Ecto neural progenitor cell (in vitro differentiated cells): ENCODE measurements at places on chromosomes 1 and 21.

DNA sequence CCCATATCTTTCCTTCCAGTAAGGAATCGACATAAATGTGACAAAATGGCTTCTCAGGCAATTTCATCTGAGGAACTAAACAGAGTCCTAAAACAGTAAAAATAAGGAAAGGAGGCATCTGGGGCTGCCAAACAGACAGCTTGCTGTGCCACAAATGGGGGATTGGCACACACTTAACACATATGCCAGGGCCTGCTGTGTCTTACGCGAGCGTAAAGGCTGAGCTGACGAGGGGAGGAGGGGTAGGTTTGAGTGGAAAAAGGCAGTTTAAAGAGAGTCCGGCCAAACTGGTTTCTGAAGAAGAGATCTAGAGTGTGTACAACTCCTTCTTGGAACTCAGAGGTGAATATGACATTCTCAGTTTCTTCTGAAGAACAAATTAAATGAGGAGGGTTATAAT, 244.1 kb upstream of the MAP1LC3C start:
- DNase-seq: no peak

- no peak for DNase-seq
Measured at GRCh38 chr1:85554630-85555327, 25.8 kb upstream of the CCN1 start.

- no peak for DNase-seq
Measured at GRCh38 chr1:38093569-38094520, 47.3 kb upstream of the POU3F1 start.

DNA sequence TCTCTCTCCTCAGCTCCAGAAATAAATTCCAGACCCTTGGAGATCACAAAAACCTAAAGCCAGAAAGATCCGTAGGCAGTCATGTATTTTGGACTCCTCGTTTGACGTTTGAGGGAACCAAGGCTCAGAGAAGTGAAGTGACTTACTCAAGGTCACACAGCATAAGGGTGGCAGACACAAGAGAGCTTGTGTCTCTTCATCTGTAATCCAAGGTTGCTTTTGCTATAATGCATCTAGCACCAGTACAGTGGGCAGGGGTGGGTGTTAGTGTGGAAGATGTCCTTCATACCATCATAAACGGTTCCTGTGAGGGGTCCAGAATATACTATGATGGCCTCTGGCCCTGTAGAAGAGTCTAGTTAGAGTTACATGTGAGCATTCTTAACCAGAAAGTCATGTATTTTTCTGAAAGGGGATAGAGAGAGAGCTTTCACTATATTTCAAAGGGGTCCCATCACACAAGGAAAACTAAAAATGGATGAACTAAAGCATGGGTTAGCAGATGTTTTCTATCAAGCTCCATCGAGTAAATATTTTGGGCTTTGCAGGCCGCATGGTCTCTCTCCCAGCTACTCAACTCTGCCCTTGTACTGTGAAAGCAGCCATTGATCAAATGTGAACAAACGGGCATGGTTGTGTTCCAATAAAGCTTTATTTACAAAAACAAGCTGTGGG, 144.9 kb downstream of the TOMM20 start:
- no peak for DNase-seq

DNA sequence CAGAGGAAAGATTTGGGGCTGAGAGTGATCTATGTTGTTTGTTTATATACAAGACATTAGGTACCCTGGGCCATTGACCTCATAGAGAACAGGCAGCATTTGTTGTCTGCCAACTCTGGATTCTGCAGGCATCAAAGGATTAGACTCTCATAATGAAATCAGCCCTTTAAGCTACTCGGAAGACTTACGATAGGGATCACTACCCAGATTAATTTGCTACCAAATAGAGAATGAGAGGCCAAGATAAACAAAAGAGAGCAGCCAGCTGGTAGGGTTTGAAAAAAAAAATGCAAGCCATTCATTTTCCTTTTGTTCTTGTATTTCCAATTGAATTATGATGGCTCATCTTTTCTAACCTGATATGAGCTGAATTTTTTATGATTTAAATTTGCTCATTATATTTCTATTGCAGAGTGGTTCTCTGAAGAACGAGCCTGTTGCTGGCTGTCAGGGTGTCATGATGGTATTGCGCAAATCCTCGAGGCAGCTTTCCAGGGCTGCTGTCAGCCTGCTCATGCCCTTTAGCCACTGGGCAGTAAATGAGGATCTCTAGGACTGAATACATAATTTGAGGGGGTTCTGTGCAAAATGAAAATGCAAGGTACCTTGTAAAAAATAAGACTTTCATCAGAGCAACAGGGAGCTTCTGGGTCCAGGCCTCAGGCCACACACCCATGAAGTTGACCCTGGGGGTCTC, 116.4 kb upstream of the KCNJ15 start:
- no peak for DNase-seq

DNA sequence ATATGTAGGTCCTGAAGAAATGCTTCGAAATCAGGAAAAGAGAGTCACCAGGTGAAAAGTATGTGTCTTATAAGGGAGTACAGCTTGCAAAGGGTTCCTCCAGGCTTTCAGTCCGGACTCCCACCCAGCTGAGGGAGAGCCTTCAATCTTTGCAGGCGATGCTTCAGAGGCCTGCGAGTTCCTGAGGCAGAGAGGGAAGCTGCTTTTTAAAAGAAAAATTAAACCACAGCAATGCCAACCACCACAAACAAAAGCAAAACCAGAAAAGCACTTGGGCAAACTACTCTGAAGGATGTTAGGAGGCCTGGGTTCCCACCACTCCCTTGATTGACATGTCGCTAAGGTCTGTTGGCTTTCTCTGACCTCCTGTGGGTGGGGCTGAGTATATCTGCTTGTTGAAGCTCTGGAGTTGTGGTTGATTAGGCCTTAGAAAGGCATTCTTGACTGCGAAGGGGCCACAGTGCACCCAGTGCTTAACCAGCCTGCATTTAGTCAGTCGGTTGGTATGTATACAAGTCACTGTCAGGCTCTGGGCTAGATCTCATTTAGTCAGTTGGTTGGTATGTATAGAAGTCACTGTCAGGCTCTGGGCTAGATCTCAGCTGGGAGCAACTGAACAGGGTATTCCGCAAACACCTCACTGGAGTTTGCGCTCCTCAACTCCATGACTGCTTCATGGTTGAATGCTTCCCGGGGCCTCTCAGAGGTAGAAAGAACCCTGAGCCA, 1.2 kb downstream of the NIPAL3 start:
- no peak for DNase-seq

- DNase-seq: no peak
Measured at GRCh38 chr1:58824753-58825389, 41.0 kb upstream of the JUN start.

DNA sequence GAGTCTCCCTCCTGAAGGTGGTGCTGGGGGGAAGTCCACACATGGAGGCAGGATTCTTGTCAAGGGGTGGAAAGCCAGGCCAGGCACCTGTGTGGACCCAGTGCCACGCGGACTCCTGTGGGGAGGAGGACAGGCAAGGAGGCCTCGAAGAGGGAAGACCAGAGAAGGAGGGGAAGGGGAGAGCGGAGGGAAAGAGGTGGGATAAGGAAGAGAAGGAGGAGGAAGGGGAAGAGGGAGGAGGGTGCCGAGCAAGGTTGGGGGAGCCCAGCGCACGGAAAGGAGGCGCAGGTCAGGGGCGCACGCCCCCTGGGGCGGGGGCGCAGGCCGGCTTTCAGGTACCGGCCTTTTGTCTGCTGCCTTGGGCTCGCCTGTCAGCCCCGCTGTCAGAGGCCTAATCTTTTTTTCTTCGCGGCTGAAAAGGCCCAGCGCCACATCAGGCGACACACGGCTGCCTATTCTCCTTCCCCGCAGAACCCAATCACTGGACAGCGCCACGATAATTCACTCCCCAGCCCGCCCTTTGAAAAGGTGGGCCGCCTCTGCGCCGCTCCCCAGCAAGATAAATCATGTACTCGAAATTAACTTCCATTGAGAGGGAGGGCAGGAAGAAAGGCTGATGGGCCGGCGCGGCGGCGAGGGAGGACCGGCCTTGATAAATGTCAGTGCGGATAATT, 42.5 kb downstream of the PRDM16 start:
- no peak for DNase-seq

- no peak for DNase-seq
Measured at GRCh38 chr1:213103377-213104306, 52.6 kb downstream of the RPS6KC1 start.

GRCh38 chr1:203268901-203269653, 36.2 kb upstream of the BTG2 start:
- DNase-seq: no peak

DNA sequence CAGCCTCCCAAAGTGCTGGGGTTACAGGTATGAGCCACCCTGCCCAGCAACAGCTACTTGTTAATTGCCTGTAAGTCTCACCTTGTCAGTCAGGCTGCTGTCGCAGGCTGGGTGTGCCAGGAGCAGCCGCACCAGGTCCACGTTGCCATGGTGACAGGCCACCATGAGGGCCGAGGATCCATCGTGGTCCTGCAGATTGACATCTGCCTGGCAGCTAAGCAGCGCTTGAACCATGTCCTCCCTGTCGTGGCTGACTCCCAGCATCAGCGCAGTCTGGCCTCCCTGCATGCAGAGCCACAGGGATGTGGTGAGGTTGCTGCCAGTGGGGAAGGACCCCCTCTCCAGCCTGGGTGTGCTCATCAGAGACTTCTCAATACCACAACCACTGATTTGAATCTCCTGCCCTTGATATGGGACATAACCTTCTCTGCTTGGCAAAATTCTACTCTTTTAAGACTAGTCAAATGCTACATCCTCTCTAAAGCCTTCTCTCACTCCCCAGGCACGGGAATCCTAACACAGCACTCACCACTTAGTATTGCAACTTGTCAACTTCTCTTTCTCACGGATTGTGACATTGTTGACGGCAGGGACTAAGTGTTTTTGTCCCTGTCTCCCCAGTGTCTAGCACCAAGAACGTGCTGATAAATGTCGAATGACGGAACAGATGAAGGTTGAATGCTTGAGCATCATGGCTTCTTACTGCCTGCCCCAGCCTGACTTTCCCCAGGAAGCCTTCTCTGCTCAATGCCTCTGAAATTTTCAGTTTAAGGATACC, 52.9 kb downstream of the L1TD1 start:
- peak; percentile 58 for DNase-seq

DNA sequence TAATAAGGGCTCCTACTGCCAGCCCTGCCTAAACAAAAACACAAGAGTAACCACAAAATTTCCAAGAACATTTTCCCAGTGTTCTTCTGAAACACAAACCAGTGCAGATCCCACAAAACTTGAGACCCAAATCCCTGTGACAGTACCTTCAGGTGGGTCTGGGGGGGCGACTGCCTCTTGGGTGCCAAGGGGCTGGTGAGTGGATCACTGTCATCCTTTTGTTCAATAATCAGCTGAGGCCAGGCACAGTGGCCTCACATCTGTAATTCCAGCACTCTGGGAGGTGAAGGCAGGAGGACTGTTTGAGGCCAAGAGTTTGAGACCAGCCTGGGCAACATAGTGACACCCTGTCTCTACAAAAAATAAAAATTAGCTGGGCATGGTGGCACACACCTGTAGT, 87.6 kb downstream of the GLIS1 start:
- DNase-seq: no peak

DNA sequence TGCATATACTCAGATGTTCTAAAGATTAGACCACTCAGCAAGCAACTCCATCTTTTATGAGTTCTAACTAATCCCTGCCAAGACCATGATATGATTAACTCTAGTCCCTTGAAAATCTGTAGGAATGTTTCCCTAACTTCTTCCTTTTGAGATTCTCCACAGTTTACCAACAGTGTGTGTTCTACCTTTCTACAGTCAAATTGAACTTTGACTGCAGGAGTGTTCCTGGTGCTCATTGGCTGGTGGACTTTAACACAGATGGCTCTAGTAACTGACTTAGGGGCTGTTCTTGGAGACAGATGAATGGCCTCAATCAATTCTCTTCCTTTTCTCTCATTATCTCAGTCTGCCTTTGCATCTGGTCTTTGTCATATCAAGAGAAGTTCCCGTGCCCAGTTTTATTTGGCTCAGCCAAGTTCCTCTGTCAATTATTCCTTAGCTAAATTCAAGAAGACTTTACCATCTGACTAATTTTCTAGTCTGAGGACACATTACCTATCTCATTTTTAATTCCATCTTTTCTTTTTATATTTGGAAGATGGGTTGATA, 643.9 kb upstream of the CAMK1G start:
- no peak for DNase-seq
